ENCODE measurements at places on chromosomes 12 and 14.

- DNase-seq = no peak
Measured at GRCh38 chr12:5280086-5280485, 151.8 kb upstream of the NTF3 start.

- no peak for DNase-seq
Measured at GRCh38 chr12:28507033-28507432, 316.8 kb downstream of the CCDC91 start.

DNA sequence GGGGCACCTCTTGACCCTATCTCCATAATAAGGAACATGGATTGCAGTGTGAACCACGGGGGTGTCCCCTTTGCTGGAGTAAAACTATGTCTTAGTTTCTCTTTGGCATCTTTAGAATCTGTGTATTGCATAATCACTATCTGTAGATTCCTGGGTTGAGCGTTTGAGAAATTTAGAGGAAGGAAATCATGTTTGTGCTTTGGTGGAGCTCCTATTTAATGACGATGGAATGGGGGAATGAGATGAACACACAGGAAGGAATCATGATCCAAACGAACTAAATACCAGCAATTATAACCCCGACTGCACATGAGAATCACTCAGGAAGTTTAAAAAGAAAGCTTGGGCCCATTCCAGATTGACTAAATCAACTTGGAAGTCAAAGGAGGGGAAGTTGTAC lies 1.3 kb upstream of the MYG1 start:
- no peak for DNase-seq

GRCh38 chr12:116150452-116150851 lies 127.0 kb downstream of the MED13L start:
- no peak for DNase-seq

DNA sequence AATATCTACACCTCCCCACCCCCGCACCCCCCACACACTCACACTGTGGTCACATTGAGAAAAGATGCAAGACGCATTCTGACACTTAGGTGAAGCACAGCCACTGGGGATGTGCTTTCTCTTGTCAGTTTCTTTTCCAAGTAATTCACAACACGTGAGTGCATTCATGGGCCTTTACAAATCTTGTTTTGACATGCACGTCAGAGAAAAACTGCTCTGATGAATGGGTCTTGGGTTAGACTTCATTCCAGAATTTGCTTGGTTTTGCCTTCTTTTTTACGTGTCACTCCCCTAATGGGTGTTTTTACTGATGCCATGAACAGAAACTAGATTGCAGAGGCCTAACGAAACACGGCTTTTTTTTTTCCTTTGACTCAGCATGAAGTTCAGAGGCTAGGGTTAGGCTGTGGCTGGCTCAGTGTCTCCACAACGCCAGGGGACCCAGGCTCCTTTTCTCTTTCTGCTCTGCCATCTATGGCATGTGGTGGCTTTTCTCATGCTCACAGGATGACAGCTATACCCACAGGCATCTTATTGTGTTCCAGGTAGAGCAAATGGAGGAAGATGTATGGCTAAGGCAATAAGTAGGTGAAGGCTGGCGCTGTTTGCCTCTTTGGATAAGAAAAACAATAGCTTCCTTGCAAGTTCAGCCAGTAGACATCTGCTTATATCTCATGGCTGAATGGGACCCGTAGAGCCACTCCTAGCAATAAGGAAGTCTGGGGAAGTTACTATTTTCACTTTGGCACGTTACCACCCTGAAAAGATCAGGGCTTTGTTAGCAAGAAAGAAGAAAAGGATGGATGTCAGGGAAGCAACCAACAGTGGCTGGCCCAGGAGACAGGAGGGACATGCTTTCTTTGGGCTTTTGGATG lies 253.3 kb downstream of the SLC15A4 start:
- DNase-seq = peak; percentile 26

GRCh38 chr12:123530668-123531067 lies 2.9 kb downstream of the RILPL1 start:
- DNase-seq = no peak

DNA sequence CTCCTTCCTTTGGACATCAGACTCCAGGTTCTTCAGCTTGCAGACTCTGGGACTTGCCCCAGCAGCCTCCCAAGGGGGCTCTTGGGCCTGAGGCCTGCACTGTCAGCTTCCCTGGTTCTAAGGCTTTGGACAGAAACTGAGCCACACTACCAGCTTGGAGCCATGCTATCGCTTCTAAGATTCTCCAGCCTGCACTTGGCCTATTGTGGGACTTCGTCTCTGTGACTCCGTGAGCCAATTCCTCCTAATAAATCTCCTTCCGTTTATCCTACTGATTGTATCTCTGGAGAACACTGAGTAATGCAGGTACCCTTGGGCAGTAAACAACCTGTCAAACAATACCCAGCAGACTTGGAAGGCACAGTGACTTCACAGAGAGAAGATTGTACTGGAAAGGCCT lies 24.9 kb upstream of the RHOJ start:
- DNase-seq = no peak

DNA sequence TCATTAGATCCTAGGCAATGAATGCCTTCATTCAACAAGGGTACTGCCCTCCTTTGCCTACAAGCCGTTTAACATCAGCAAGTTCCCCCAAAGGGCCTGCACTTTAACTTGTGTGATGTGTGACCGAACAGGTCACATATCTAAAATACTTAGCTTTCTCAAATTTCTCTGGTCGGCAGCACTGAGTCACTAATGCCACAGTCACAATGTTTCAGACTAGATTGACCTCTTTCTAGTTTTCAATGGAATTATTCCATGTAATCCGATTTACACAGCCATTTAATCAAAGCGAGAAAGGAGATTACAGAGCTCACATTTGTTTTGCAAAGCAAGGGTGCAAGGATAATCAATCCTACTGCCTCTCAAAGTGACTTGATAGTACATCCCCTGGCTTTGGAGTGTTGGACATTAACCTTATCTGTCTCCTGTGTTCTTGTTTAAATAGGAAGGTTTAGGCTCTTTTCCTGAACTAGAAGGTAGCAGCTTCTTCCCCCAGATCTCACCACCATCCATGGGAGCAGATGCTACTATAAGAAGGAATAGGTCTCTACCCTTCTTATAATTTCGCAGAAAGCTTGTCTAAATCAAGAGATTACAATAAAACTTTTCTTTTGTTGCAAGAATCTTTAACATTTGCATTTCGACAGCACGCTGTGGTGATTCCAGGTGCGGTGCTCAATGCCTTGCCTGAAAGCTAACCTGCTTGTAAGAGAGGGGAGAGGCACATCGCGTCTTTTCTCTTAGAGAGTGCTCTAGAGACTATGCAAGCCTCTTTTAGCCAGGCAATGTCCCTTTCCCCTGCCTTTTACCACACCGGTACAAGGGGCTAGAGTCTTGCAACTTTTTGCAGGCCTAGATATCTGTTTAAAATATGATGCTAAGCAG lies 1.8 kb downstream of the KITLG start:
- DNase-seq = no peak

- no peak for DNase-seq
Measured at GRCh38 chr12:51910168-51910567, 2.9 kb downstream of the ACVRL1 start.

- DNase-seq = peak; percentile 33
Measured at GRCh38 chr14:104865081-104865630, at the start of gene CEP170B. TSS of gene CEP170B (plus strand) at chr14:104865268. CDS start at chr14:104868451, 3,183 bp downstream.

- DNase-seq = peak; percentile 58
Measured at GRCh38 chr12:92927055-92927435, 2.0 kb downstream of the EEA1 start.

DNA sequence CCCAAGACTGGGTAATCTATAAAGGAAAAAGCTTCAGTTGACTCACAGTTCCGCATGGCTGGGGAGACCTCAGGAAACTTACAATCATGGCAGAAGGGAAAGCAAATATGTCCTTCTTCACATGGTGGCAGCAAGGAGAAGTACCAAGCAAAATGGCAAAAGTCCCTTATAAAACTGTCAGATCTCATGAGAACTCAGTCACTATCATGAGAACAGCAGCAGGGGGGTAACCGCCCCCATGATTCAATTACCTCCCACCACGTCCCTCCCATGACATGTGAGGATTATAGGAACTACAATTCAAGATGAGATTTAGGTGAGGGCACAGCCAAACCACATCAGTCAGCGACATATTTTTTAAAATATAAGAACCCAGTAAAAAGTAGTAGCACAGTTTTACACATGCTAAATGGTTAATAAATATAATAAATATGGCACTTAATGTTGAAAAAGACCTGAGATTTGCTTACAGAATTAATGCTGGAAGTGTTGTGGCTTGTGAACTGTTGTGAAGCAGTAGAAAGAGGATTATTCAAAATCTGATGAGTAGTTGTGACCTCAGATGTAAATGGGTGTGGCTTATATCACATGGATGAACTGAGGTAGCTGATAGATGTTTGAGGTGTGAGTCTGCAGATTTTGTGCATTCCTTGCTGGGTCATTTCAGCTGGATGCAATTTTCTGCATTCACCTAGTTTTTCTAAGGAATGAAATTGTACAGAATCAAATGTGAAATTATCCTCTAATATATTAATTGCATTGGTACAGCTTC lies 46.9 kb upstream of the CHPT1 start:
- no peak for DNase-seq

- no peak for DNase-seq
Measured at GRCh38 chr12:116697305-116697704, 40.6 kb downstream of the SPRING1 start.

- DNase-seq = no peak
Measured at GRCh38 chr12:80549298-80549697, 105.3 kb downstream of the PTPRQ start.

DNA sequence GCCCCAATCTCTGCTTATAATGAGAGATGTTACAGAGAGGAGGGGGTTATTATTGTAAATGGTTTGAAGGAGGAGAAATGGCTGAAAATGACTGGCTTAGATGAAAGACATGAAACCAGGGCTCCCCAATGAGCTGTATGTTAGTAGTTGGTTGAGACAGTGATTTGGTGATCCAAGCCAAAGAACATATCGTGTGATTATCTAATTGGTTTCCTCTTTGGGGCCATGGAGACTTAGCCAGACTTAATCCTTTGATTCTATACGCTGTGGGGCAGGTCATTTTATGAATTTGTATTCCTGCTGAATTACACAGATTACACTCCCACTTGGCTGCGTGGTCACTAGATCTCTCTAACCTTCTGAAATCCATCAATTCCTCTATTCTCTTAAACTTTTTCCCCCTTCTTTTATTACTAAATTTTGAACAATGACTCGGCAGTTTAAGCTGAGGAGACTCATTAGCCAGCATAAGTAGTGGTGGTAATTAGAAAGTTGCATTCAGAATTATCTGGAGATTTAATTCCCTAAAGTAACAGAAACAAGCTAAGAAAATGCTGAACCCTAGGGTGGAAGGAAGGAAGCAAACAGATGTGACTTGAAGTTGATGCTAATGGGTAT lies 5.3 kb downstream of the TTC8 start:
- DNase-seq = no peak

GRCh38 chr12:1357171-1357570 lies 237.2 kb downstream of the FBXL14 start:
- DNase-seq = no peak

DNA sequence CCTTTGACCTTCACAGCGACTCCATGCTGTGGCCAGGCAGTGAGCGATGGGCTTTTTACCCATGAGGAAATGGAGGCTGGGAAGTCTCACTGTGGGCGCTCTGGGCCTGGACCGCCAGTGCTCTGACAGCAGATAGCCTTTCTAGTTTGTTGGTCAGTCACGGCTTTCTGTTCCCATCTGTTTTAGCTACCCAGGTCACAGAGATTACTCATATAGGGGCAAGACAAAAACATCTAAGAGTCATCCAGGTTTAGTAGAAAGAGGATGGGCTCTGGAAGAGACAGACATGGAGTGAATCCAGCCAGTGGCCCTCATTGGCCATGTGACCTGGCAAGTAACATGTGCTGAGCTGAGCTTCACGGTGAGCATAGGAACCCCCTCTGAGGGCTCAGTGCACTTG lies 68.6 kb downstream of the MARK3 start:
- DNase-seq = no peak

- DNase-seq = peak; percentile 50
Measured at GRCh38 chr14:21382886-21383847, 652 bp downstream of the SUPT16H start.

- no peak for DNase-seq
Measured at GRCh38 chr14:55381040-55381439, 30.6 kb downstream of the ATG14 start.

- no peak for DNase-seq
Measured at GRCh38 chr12:57129889-57130288, 1.6 kb downstream of the LRP1 start.

GRCh38 chr14:95015046-95015445 lies 142.3 kb downstream of the DICER1 start:
- no peak for DNase-seq

GRCh38 chr12:83958997-83959396 lies 953.6 kb downstream of the SLC6A15 start:
- DNase-seq = no peak

DNA sequence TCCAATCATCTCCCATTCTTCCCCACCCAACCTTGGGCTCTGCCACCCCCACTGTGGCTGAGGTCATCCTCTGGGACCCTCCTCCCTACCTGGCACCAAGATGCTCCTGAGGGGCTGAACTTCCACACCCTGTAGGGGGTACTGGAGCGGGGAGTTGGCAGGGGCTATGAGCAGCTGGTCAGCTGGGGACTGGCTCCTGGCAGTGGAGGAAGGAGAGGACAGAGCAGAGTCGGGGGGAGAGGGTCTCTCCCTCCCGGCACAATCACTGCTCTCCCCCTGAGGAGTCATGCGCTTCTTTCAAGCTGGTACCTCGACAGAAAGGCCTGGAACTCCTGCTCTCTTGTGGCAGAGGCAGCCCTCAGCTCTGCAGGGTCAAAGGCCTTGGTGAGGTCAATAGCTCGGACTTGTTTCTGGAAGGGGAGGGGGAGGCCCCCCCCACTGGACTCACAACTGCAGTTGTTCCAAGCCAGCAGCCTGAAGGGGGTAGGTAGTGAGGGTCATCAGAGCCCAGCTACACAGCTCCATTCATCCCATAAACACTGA lies 2.0 kb downstream of the B4GALNT1 start:
- DNase-seq = no peak

DNA sequence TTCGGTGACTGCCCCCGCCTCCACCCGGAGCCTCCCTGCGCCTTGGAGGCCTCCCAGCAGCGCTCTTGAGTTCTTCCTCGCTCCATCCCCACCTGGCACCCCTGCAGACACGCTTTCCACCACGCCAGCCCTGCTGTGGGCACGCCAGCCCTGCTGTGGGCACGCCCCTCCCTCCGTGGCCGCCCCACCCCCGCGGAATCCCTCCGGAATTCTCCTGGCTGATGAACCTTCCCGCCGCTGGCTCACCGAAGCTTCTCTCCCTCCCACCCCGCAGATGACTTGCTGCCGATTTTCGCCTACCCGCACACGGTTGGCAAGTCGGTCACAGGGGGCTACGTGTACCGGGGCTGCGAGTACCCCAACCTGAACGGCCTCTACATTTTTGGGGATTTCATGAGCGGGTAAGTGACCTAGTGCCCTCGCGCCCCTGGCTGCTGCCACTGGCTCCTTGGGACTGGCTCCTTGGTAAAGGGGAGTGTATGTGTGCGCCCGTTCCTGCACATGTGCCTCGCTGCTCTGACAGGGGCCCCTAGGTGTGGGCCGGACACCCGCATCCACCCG lies 15.2 kb downstream of the HHIPL1 start:
- DNase-seq = no peak

- DNase-seq = peak; percentile 74
Measured at GRCh38 chr12:113135178-113136127, at the start of gene RASAL1. TSS of gene RASAL1 (minus strand) at chr12:113135761. CDS start at chr12:113135462, 299 bp downstream.
